ENCODE measurements at places on chromosomes 13 and 19.

- no peak for DNase-seq
Measured at GRCh38 chr19:56699552-56699951, 28.0 kb upstream of the ZNF835 start.

GRCh38 chr19:31810536-31811109 is 461.4 kb upstream of the TSHZ3 start:
- no peak for DNase-seq

GRCh38 chr13:98978280-98978679 is 416 bp upstream of the DOCK9 start:
- no peak for DNase-seq

DNA sequence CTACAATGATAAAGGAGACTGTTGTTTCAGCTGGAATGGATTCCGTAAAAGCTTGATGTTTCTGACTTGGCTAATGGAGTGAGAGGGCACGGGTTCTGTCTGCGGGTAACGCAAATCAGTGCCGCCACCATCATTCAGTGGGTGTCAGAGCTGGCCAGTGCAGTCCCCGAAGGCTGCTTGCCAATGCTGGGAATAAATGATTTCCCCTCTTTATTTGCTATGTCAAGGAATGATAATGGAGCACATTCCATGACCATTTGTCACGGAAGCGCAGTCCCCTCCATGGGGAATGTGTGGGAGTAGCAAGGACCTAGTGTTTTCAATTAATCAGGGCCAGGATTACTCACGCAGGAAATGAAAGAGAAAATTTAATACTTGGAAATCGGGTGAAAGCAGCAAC is 899.3 kb downstream of the UQCRFS1 start:
- DNase-seq, result no peak

DNA sequence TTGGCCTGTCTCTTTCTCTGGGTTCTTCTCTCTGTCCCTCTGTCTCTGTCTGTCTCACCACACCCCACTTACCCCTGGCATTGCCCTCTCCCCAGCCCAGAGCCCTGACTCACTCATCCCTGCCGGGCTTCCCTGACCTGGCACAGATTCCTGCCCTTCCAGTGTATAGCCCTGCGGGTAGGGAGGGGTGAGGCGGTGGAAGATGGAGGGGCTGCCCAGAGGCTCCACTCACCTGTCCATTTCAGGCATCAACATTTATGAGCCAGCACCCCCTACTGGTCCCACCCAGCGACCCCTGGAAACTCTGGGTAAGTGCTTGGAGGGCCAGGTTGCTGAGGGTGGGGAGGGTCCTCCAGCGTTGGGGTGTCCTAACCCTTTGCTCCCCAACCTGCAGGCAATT is 1.0 kb downstream of the NCCRP1 start:
- DNase-seq, result no peak

DNA sequence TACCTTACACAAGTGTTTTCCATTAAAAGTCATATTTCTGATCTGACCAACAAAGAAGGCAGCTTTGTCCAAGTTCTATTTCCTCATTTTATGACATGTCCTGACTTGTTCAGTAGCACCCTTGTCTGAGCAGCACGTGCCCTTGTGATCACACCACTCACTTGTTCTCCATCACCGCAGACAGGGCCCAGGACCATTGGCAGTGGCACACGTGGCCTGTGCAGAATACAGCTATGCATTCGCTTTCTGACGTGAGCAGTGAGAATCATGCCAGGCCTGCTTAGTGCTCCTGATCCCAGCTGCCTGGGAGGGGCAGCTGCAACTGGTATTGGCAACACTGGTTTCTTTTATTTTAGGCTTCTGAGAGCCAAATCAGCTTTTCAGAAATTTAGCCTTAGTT is 134.2 kb downstream of the FRY start:
- no peak for DNase-seq

- peak; percentile 39 for DNase-seq
Measured at GRCh38 chr13:40665126-40666044, 1.1 kb downstream of the FOXO1 start.

GRCh38 chr19:18484992-18485391 is 36.9 kb downstream of the ELL start:
- no peak for DNase-seq

- no peak for DNase-seq
Measured at GRCh38 chr13:113632706-113633484, 25.1 kb downstream of the ATP4B start.

DNA sequence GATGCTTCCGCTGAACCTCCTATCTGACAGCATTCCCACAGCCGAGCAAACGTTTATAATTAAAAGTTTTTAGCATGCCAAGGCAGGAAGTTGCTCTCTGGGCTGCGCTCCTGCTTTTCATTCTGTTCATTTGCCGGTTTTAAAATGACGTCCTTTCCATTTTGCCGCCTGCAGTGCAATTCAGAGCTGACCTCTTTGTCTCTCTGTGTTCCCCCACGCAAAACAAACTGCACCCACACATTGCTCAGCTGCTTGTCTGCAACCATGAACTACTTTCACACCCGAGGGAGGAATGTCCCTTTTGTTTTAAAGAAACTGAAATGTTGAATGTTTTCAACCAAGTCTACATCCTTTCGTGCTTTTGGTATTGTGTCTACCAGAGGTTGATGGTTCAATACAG is 416.5 kb downstream of the EFNB2 start:
- no peak for DNase-seq

GRCh38 chr19:42191855-42192254 is 25.6 kb downstream of the DEDD2 start:
- DNase-seq, result no peak

GRCh38 chr19:29712744-29713516 is 2.1 kb downstream of the C19orf12 start:
- no peak for DNase-seq

DNA sequence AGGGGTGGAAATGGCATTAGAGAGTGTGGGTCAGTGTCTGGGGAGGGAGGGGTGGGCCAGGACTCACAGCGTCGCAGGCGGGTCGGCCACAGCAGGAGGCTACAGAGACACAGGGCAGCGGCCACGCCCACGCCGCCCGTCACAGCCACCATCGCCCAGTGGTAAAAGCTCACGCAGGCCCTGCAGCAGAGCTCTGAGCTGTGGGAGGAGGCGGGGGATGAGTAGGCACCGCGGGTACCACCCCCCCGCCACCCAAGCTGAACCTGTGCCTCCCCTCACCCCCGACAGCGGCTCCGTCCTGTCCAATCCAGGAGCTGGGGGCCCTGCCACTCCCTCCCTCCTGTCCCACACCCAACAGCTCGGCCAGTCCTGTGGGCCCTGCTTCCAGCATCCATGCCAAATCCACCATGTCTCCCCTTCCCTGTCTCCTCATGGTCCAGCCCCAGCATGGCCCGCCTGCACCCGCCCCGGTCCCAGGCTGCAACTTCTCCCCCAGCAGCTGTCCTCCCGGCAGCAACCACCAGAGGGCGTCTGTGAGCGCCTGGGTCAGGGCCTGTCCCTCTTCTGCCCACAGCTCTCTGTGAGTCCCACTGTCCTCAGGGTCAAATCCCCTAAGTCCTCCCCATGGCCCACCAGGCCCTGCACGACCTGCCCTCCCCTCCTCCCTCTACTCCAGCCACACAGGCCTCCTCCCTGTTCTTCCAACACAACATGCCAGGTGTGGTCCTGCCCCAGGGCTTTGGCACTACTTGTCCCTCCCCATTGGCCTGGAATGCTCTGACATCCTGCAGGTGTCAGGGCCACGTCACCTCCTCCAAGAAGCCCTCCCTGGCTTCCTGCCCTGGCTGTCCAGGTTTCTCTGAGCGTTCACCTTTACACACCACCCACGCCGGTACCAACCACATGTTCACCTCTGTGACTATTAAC is 6.0 kb downstream of the TEKTIP1 start:
- peak; percentile 49 for DNase-seq

DNA sequence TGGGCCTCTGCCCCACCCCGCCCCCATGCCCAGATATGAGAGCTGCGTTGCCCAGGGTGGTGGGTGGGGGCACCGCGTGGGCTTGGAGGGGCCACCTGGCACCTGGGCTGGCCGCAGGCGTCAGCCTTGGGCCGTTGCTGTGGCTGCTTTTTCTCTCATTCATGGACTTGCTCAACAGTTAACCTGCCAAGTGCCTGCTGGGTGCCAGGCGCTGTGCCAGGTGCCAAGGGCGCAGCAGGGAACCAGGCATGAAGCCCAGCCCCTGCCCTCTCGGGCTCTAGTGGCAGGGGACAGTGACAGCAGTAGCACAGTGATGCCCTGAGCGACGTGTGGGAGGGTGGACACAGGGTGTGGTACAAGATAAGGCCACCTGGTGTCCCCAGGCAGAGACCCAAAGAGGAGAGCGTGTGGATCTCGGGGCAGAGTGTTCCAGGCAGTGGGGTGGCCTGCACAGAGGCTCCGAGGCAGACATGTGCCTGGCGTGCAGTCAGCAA is 28.1 kb downstream of the DHX34 start:
- DNase-seq, result no peak

GRCh38 chr19:35352448-35353304 is 5.0 kb downstream of the FFAR1 start:
- DNase-seq, result peak; percentile 78

DNA sequence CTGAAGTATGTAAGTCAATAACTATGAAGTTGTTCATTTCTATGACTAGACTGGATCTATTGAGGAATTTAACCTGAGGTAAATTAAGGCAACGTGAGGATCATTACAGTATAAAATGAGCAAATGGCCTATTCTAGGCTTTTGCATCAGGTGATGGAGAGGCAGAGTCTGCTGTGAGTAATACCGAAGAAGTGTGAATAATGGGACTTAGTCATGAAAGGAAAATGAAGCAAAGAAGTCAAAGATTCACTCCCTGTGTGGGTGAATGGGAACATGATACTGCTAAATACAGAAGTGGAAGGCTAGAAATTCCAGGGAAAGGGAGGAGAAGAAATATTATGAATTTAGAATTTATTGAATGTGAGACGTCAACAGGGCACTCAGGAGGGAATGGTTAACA is 774.1 kb downstream of the LIG4 start:
- DNase-seq, result no peak

GRCh38 chr19:1766800-1767352 is 13.6 kb downstream of the ONECUT3 start:
- no peak for DNase-seq

DNA sequence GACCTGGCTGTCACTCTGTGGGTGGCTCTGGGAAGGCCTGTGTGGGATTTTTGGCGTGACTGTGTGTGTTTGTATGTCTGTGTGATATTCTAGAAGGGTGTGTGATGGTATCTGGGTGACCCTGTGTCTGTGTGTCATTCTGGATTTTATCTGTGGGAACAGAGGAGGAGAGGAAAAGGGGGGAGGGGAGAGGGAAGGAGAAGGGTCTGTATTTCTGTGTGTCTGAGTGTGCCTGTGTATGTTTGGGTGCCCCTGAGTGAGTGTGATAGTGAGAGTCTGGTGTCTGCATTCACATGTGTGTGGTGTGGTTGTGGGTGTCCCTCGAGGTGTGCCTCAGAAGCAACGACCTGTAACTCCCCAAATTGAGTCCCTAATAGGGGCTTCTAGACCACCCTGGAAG is 8.1 kb upstream of the NFIX start:
- DNase-seq, result no peak

- DNase-seq, result no peak
Measured at GRCh38 chr13:99376132-99376531, 68.9 kb upstream of the GPR183 start.

DNA sequence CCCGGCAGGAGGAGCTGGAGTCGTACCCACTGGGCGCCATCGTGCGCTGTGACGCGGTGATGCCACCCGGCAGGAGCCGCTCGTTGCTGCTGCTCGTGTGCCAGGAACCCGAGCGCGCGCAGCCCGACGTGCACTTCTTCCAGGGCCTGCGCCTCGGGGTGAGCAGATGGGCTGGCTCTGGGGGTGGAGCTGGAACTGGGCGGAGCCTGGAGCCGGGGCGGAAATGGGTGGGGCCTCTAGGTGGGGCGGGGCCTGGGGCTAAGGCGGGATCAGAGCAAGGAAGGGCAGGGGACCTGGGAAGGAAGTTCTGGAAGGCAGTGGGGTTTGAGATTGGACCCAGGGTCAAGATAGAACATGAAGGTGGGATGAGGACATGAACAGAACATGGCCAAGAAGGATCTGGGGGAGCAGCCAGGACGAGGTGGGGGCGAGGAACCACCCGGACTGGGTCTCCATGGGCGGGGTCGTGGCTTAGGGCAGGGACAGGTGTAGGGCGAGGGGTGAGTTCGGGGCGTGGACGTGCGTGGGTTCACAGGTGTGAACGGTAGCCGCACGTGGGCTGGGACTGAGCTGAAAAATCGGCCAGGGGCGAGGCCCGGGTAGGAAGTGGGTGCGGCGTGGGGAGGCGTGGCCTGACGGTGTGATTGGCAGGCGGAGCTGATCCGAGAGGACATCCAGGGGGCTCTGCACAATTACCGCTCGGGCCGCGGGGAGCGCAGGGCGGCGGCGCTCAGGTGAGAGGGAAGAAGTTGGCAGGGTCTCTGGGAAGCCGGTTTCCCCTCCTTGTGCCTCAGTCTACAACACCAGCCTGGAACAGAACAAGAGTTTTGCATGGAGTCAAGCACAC is 4.7 kb downstream of the EPS8L1 start:
- no peak for DNase-seq

DNA sequence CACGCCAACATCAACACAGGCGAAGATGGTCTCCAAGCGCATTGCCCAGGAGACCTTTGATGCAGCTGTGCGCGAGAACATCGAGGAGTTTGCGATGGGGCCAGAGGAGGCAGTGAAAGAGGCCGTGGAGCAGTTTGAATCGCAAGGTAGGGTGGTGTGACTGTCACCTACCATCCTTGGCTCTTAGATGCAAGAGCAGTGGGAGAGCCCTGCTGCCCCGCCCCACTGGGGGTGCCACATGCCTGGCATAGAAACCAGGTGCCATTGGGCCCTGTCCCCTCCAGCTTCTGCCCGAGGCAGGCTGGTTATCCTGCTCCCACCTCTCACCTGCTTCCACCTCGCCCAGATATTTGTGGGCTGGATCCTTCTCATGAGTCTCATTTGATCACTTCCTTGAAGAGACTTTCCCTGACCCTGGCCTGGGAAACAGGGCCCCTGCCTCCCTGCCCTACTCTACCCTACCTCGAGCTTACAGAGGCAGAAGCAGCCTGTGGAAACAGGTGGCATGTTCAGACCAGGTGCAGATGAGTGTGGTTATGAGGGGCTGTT is 9.4 kb downstream of the ARMC6 start:
- DNase-seq, result no peak
